Germinal center (tissue), 1 donor: ENCODE measurements at places on chromosomes 7 and 10.

- DNase-seq = no peak
These were observed 879.0 kb upstream of the CELF2 start for GRCh38 chr10:10138685-10139084.

DNA sequence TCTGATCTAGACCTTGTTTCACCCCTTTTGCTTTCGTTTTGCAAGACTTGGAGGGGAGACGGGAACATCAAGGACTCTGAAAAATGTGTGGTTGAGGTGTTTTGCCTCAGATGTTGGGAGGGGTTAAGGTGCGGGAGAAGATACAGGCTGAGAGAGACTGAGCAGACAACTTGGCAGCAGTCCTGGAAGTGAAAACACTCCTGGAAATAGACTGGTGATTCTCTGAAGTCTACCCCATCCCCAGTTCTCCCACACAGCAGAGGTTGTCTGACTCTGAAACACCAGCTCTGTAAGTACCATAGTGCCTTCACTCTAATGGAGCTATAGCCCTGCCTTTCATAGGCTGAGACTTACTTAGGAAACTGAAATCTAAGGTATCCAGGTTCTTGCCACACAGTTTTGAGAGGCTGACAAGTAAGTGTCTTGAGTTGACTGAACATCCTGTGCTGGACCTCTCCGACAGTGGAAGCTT, 152.5 kb downstream of the PPP1R9A start:
- no peak for DNase-seq

- peak; percentile 88 for DNase-seq
These were observed 24.8 kb downstream of the GRIFIN start for GRCh38 chr7:2451171-2452073.

GRCh38 chr10:120980279-120981255, 129.4 kb downstream of the WDR11 start:
- DNase-seq = no peak
